ENCODE measurements at places on chromosomes 4 and X.

- DNase-seq, result no peak
These were observed 178.7 kb upstream of the MAGEE2 start for GRCh38 chrX:75963774-75964173.

DNA sequence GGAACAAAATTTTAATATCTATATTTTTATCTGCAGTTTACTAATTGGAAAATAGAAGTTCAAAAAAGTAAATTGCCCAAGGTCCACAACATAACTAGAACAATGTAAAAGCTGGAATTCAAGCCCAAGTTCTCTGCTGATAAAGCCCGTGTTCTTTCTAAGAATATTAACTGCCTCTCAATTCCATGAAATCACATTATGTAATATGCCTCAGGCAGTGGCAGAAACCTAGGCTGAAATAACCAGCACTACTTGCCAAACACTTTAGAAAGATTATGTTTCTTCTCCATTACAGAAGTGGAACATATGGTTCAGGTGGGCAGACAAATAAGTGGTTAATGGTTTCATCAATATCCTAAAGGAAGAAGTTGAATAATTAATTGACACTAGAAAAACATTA is 56.7 kb upstream of the ADGRL3 start:
- DNase-seq, result no peak

DNA sequence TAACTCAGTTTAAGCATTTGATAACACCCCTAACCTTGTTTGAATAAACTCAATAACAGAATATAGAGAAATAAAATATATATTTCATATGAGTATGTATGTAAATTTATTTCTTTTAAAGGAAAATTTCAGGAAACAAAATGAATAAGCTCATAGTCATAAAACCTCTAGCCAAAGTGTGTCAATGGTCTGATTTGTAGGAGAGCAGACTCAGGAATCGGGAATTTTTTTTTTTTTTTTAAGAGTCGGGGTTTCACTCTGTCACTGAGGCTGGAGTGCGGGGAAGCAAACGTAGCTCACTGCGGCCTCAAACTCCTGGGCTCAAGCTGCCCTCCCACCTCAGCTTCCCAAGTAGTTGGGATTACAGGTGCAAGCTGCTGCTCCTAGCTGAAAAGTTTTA is 2.4 kb downstream of the PKD2 start:
- DNase-seq, result no peak

DNA sequence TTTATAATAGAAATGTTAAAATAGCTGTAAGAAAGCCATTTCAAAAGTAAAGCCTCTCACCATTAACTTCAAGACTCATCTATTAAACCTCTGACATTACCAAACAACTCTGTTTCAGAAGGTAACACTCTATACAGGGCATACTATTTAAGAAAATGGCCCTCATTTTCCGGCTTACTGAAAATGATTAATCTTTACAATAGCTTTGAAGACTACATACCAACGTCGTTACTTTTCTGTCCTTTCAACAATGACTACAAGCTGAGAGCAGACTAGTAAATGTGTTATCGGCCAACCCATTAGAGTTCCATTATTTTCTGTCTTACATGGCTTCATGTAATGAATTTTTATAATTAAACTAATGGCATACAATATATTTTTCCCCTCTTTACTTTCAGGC is 593.6 kb upstream of the FTHL17 start:
- DNase-seq, result no peak

- no peak for DNase-seq
These were observed 86.8 kb upstream of the NPFFR2 start for GRCh38 chr4:71944956-71945355.

GRCh38 chrX:110402850-110403221 is 44.2 kb downstream of the RTL9 start:
- no peak for DNase-seq

DNA sequence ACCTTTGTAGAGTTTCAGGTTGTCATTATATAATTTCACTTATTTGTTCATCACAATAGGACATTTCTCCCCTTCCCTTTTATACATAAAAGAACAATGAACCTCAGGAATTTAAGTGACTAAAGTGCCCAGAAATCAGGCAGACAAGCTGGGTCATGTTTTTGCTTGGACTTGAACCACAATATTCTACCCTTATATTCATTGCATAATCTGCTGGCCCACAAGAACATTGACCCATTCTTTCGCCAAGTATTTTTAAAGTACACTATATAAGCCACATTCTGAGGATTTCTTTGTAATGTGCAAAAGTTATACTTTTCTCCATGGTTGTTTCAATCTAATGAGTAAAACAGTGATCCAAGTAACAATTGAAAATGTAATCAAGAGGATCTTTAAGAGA is 637.5 kb upstream of the SLIT2 start:
- DNase-seq, result no peak

- peak; percentile 61 for DNase-seq
These were observed 55.7 kb downstream of the BTC start for GRCh38 chr4:74738464-74739143.

GRCh38 chr4:169492436-169493163 is 119.8 kb downstream of the NEK1 start:
- DNase-seq, result peak; percentile 10

DNA sequence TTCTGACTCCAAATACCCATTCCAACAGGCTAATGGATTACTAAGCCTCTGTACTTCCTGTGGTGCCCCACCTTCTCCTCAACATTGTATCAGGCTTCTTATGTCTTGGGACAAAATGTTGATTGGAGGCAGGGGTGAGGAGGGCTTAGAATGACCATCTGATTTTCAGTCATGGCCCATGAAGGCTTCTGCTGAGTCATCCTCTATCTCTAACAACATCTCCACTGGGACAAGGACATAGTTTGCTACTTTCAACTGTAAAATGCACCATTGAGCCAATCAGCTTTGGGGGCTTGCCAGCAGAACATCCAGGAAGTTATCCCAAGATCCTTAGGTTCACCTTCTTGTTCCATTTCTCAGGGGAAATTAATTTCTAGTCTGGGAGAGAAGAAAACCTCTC is 29.5 kb downstream of the MAGEB17 start:
- no peak for DNase-seq

- peak; percentile 9 for DNase-seq
These were observed 34.9 kb downstream of the FTHL17 start for GRCh38 chrX:31036895-31037294.

DNA sequence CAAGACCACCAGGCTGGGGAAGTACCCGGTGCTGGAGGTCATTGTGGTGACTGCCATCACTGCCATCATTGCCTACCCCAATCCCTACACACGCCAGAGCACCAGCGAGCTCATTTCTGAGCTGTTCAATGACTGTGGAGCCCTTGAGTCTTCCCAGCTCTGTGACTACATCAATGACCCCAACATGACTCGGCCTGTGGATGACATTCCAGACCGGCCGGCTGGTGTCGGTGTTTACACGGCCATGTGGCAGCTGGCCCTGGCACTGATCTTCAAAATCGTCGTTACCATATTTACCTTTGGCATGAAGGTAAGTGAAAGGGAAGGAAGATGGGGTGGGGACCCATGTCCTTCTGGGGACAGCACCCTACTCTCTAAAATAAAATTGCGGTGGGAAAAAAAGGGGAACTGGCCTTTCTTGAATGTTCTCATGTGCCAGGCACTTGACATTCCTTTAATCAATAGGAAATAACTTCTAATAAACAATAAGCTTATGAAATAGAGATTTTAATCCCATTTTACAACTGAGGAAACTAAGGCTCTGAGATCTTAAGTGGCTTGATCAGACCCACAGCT is 51.6 kb downstream of the CLCN4 start:
- no peak for DNase-seq

GRCh38 chrX:73478961-73479360 is 32.1 kb downstream of the CDX4 start:
- no peak for DNase-seq

DNA sequence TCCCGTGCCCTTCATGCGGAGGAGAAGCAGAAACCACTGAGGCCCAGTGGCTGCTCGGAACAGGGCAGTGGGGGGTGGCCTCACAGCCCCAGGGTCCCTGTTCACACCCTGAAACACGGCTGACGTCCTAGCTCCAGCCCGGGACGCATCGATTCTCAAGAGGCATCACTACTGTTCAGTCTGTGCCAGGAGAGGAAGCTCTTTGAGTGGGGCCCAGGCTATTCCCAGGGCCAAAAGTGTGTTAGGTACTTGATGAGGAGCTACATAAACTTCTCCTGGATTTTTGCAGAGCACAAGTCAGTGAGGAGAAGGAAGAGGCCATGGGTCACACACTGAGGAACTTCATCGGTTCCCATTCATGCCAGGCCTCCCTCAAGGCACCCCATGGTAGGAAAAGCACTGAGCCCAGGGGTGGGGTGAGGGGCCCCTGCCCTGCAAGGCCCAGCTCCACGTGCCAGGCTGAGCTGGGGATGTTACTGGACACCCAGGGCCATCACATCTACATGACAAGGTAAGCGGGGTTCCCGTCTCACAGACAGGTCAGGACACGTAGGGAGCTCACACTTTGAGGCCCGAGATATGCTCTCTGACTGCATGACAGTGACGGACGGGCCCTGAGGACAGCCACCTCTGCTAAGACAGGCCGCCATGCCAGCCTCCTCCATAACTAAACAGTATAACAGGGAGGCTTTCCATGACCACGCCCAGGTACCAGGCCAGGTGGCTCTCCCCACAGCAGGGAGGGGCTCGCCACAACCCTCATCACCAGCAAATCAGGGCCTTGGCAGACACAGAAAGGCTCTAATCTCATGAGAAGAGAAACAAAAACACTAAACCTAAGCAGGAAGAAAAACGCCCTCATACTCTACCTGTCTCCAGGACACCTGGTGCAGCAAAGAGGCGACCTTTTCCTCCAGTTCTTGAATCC is 12.4 kb downstream of the TNIP2 start:
- no peak for DNase-seq

DNA sequence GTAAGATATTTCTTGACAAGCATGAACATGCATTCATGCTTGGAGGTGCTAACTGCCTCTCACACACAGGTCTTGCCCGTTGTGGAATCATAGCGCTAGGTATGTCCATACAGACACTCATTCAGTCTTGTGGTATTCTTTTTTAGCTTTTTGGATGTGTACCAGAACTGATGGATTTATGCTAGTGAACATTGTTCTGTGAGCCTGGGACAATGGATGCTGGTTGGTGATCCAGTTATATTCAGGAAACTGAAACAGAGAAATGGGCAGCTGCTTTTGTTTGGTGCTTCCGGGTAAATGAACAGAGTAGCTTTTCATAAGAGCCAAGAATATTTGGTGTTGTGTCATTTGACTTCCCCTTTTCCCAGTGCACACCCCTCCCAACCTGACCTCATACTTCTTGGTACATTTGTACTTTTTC is 78.9 kb upstream of the SLC4A4 start:
- DNase-seq, result no peak
